HS-5 (cell line): ENCODE measurements at places on chromosomes 16 and 17.

GRCh38 chr16:89690392-89690901 lies 4.0 kb downstream of the CDK10 start:
- DNase-seq, result no peak

GRCh38 chr16:77748421-77749005 lies 26.2 kb downstream of the NUDT7 start:
- no peak for DNase-seq

DNA sequence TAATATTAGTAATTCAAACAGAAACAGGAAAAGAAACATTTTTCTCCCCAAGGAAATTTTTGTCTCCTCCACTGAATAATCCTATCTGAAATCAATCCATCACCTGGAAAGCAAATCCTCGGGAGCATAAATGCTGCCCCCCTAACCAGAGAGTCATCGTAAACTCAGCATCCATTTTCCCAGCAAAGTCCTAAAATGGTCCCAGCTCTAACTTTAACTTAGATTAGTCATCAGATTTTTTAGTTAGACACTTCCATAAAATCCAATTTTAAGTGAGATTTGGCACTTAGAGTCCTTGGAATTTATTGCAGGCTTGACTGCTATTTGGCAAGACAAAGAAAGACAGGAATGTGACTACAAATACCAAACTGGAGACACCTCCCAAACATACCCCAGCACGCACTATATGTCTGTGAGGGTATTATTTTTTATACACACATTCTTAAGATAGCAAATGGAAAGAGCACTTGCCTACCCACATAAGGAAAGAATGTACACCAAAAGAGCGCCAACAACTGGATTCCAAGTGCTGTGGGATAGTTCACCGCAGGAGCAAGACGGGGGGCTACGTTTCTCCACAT lies 15.4 kb downstream of the SCO1 start:
- no peak for DNase-seq

- DNase-seq, result no peak
These were observed 67.5 kb downstream of the IQCK start for GRCh38 chr16:19785512-19786130.

DNA sequence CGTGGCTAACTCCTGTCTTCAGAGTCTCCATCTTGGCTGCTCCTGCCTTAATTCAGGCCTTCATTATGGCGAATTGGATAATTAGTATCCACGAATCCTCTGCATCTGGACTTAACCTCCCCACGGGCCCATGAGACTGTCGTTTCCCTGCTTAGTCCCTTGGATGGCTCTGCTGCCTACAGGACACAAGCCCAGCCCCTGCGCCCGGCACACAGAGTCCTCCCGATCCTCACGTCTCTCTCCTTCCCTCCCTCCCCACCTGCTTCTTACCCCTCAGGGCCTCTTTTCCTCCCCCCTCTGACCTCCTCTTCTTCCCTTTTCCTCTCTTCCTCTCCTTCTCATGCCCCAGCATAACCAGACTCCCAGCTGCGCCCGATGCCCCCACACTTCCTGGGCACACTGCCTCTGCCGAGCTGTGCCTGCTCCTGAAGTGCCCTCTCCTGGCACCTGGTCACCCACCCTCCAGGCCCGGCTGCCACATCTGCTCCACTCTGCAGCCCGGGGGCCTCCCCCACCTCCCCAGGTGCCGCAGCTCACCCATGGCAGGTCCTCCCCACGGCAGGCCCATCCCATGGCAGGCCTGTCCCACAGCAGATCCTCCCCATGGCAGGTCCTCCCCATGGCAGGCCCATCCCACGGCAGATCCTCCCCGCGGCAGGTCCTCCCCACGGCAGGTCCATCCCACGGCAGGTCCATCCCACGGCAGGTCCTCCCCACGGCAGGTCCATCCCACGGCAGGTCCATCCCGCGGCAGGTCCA lies 45.9 kb downstream of the RPH3AL start:
- no peak for DNase-seq

- no peak for DNase-seq
These were observed 21.4 kb upstream of the SLC46A1 start for GRCh38 chr17:28427371-28427770.

DNA sequence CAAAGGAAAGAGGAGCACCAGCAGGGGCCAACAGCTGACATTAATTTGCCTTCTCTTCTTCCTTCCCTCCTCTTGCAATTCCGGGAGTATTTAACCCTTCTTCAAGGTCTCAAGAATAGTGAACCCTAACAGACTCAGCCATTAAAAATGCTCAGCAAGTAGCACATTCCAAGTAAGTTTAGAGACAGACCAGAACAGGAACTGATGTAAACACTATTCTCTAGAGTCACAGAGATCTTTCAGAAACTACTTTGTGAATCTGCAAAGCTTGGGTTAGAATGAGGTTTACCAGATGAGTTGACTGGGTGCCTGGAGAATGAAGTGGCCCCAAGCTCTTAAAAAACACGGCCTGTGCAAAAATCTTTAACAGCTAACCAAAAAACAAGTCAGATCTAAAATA lies 50.9 kb downstream of the TEX2 start:
- no peak for DNase-seq

- DNase-seq, result no peak
These were observed 37.1 kb upstream of the TEKT1 start for GRCh38 chr17:6868582-6868981.

DNA sequence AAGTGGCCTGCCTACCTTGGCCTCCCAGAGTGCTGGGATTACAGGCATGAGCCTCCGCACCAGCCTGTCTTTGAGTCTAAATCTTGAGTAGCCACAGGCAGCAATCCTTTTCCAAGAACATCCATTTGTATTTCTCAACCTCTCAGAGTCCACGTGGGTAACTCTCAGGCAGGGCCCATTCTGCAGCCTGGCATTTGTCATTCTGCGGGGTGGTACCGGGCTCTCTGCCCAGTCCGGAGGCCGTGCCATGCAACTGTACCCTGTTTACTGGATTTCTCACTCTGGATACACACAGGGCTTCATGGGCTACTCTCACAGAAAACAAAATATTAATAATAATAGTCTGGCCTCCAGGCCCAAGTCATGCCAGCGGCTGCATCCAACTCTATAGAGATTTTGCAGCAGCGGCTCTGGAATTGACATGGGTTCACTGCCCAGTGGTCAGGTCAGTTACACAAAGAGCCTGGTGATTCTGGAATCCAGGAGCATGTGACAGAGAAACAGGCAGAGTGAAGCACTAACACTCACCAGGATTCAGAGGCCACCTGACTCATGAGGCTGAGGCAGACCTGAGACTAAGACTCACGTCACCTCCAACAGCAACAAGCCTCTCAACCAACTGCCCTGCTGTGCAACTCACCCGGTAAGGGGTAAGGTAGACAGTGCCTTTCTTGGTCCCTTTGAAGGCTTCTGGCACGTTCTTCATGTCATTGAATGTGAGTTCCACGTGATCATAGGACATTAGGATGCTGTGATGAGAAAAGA lies 4.0 kb downstream of the WBP2 start:
- no peak for DNase-seq

DNA sequence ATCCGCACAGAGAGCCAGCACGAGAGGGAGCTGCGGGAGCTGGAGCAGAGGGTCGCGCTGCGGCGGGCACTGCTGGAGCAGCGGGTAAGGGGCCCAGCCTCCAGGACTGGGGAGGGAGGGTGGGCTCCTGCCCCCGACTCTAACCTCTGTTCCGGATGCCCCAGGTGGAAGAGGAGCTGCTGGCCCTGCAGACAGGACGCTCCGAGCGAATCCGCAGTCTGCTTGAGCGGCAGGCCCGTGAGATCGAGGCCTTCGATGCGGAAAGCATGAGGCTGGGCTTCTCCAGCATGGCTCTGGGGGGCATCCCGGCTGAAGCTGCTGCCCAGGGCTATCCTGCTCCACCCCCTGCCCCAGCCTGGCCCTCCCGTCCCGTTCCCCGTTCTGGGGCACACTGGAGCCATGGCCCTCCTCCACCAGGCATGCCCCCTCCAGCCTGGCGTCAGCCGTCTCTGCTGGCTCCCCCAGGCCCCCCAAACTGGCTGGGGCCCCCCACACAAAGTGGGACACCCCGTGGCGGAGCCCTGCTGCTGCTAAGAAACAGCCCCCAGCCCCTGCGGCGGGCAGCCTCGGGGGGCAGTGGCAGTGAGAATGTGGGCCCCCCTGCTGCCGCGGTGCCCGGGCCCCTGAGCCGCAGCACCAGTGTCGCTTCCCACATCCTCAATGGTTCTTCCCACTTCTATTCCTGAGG lies 4.4 kb downstream of the HIRIP3 start:
- DNase-seq, result no peak

DNA sequence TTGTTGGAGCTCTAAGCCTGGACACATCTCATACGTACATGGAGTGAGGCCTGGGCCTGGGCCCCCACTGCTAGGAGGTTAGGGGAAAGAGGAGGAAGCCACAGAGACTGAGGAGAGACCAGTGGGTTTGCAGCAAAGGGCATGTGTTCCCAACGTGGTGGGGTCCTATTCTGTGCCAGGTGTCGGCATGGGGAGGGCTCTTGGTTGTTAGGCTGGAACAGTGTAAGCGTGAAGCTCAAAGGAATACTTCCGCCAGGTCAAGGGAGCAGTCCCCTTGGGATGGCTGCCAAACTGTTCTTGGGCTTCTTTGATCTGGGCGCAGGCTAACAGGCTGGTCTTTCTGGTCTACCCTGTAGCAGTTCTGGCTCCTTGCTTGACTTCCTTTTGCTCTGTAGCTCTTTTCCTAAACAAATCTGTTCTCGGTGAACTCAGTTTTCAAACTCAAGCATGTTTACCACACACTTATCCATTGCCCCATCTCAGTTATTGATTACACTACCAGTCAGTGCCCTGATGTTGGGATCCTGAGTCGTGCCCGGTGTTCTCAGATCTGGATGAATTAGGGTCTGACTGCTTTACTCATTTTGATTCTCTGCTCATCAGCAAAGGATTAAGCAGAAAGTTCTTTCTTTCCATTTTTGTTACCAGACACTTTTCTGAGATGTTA lies 36.4 kb downstream of the GPT2 start:
- no peak for DNase-seq

GRCh38 chr17:81306491-81306890 lies 11.4 kb upstream of the SLC38A10 start:
- no peak for DNase-seq

DNA sequence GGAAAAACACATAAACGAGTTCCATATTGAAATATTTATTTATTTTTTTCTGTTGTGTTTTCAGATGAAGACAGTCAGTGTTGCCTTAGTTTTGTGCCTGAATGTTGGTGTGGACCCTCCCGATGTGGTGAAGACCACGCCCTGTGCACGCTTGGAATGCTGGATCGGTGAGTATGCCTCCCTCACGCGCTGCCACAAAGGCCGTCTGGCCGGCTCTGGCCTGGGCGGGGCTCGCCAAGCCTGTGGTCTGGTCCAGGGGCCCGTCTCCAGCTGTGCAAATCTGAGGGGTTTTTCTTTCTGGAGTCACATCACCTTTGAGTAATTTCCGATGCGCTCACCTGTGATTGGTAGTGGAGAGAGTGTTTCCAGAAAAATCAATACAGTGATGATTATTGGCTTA lies 81.0 kb downstream of the RPTOR start:
- no peak for DNase-seq

DNA sequence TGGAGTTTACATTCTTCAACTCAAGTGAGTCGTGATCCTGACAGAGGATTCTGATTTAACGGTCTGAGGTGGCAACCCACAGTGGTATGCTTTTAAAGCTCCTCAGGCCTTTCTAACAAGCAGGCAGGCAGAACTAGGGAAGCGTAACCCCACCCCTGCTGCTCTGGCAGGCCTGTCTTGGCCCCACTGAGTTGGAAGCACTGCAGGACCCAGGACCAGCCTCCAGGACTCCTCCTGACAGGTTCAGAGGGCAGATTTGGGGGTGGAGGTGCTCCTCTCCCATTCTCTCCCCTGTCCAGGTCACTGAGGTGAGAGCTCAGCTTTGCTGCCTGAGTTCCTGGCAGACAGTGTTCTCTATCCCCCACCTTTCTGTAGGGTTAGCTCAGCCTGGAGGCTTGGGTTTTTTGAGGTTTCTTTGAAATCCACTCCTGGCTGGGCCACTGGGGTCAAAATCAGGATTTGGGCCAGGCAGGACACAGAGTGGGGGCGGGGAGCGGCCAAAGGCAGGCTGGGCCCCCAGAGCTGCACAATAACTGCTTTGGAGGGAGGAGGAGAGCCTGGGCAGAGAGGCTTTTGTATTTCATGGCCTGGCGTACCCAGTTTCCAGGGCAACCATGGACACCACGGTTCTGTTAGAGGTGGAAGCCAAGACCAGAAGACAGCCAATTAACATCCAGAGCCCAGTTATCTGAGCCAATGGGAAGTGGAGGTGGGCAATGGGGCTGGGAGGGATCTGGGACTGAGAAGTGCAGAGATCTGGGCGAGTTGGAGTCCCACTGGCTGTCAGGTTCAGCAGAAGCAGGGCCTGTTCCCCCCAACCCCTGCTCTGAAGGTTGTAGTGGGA lies 9.5 kb downstream of the MRPL27 start:
- no peak for DNase-seq

DNA sequence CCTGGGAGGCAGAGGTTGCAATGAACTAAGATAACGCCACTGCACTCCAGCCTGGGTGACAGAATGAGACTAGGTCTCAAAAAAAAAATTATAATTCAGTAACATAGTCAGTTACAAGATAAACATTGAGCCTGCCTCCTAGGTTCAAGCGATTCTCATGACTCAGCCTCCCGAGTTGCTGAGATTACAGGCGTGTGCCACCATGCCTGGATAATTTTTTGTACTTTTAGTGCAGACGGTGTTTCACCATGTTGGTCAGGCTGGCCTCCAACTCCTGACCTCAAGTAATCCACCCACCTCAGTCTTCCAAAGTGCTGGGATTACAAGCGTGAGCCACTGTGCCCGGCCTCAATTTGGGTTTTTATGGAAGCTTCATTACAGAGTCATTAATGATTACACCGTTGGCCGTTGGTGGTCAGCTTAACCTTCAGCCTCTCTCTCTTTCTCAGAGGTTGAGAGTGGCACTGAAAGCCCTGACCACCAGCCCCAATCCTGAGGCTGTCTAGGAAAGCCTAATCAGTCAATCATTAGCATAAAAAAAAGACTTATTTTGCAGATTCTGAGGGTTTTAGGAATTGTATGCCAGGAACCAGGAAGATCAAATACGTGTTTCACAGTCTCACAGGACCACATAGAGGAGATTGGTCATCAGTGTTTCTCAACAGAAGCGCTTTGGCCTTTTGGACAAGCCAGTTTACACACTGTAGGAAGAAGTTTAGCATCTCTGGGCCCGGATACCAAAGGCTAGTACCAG lies 1.3 kb upstream of the LRRC37A3 start:
- DNase-seq, result no peak

GRCh38 chr16:51884773-51885172 lies 662.2 kb downstream of the TOX3 start:
- DNase-seq, result no peak

DNA sequence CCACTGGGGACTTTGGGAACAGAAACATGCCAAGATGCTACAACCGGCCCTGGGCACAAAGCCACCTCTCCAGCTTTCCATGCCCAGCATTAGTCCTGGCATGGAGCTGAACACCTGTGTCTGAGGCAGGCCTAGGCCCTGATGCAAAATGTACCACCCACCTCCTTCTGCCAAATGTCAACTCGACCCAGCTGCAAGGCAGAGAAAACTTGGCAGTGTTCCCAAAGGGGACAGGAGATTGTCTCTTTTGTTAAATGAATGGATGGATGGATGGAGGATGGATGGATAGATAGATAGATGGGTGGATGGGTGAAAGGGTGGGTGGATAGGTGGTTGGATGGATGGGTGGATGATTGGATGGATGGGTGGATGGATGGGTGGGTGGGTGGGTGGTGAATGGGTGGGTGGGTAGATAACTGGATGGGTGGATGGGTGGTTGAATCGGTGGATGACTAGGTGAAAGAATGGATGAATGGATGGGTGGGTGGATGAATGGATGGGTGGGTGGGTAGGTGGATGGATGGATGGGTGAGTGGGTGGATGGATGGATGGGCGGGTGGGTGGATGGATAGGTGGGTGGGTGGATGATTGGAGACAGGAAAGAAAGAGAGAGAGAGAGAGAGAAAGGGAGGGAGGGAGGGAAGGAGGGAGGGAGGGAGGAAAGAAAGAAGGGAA lies 73.4 kb upstream of the TNRC6C start:
- DNase-seq, result no peak

- no peak for DNase-seq
These were observed 24.2 kb upstream of the HS3ST3B1 start for GRCh38 chr17:14276535-14277250.
